CD4-positive, CD25-positive, alpha-beta regulatory T cell (primary cell): ENCODE measurements at places on chromosomes 1 and 21. TPM values are rescaled to one million over a fixed set of nuclear protein-coding genes. Genes with fewer than 3 reads are reported as not detected.

GRCh38 chr1:40315795-40316594, 1.1 kb downstream of the COL9A2 start:
- DNase-seq: peak; percentile 29

GRCh38 chr1:187744665-187745064, 915.9 kb downstream of the PLA2G4A start:
- DNase-seq: no peak

- no peak for DNase-seq
Observed at GRCh38 chr21:32193098-32193465, 85.8 kb downstream of the MIS18A start.

GRCh38 chr1:159152031-159152430, 19.4 kb upstream of the CADM3 start:
- DNase-seq: no peak

DNA sequence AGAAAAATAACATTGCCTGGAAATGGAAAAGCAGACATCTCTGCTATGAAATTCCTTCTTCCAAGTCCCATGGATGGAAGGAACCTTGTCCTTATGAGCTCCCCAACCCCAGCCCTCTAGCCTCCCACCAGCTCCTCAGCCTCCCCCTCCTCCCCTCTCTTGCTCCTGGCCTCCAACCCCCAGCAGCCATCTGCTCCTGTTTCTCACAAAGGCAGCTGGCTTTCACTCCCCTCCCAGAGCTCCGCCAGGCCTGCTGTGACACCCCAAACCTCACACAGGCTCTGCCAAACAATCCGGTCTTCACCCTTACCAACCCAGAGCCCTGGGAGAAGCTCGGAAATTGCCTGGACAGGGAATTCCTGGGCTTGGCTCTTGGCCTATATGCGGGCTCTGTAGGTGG, 69.2 kb downstream of the KLHDC7A start:
- no peak for DNase-seq

GRCh38 chr1:245606157-245606725, 451.5 kb downstream of the KIF26B start:
- DNase-seq: no peak

DNA sequence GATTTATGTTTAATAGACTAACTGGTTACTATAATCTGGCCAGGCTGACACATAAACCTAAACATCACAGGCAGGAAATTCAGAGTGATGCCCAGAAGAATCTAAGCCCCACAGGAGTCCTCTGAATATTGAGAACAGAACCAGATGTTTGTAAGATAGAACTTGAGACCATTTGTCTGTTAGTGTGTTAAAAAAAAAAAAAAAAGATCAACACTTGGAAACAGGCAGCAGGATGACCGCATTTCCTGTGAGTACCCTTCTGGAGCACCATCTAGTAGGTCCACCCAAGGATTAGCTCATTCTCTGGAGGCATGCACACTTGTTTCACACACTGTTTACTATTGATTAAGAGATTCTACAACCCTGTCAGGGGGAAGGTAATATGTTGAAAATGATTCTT, 111.4 kb upstream of the VANGL1 start:
- no peak for DNase-seq

DNA sequence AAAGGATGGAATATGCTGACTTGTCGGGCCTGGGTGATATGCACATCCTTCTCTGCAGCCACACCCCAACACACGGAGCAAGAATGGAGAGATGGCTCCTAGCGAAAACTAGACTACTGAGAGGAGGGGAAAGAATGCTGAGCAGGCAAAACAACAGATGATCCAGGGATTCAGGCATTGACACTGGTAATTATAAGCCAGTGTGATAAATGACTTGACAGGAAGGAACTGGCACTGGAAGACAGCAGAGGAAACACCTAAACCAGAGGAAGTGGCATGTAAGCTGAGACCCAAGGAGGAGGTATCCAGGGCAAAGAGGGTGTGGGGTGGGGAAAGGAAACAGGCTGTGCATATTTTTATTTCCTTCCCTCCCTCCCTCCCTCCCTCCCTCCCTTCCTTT, 31.7 kb upstream of the KHDRBS1 start:
- DNase-seq: no peak

DNA sequence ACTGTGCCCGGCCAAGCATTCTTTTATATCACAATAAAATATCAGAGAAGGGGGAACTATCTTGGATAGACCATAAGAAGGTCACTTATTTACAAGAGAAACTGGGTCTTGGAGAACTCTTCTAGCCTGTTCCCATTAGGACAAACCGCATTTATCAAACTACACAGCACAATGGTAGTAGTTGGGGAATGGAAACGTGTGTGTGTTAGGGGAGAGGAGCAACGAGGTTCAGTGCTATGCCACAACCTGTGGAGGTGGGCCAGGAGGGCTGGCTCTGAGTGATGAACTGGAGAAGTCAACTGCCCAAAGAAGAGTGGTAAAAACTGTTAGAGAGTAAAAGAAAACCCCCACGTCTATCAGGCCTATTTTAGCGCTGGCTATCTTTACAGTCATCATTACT, 1.6 kb downstream of the DONSON start:
- DNase-seq: no peak

DNA sequence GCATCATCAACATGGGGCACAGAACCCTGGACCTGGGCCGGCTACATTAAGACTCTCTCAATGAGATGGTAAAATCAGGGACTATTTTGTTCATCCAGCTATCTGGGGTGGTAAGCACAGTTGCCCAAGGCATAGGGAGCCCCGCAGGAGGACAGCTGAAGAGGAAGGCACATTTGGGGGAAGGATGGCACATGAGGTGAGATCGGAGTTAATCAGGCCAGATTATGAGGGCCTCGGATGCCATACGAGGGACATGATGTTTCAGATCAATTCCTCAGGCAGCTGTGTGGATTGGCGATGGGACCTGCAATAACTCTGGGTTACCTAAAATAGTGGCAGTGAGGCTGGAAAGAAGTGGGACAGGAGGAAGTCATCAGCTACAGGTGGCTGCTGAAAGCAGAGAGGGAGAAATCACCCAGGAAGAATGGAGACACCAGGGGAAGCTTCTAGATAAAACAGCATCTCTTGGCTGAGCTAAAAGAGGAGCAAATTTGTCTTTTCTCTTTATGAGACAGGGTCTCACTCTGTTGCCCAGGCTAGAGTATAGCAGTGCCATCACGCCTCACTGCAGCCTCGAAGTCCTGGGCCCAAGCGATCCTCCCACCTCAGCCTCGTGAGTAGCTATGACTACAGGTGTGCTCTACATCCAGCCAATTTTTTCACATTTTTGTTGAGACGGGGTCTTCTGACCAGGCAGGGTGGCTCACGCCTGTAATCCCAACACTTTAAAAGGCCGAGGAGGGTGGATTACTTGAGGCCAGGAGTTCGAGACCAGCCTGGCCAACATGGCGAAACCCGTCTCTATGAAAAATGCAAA, 21.1 kb downstream of the TOMM20 start:
- no peak for DNase-seq

DNA sequence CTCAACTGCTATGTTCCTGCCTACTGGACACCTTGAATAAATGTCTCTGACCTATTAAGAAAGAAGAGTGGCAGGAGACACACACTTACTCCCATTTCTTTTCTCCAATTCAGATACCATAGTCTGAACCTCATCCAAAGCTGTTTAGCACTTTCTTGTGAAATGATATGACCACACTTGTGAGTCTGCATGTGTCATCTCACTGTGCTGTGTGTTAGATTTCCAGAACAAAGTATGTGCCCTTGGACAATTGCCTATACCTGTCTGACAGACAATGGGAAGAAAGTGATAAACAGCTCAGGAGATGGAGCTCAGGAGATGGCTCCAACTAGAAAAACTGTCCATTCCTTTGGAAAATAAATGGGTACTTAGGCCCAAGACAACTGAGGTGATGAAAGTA, 48.4 kb downstream of the USP48 start:
- no peak for DNase-seq

- no peak for DNase-seq
Observed at GRCh38 chr1:29712801-29713200, 476.5 kb downstream of the PTPRU start.

GRCh38 chr1:233662575-233663304, 48.8 kb downstream of the KCNK1 start:
- DNase-seq: no peak

DNA sequence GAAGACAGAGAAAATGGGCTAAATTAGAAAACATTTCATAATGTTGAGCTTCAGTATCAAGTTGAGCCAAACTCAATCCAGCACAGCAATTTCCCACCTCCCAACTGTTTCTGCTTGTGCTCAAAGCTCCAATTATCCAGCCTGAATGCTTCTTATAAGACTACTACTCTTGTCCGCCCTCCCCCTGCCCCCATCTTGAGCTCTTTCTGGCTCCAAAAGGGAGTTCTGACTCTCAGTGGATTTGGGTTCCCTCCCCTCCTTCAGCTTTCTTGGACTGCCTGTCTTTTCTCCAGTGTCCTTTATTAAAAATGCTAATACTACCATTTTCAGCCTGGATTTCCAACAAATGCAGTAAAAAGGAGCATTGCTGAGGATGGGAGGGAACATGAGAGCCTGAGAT, 174.8 kb downstream of the ASTN1 start:
- DNase-seq: no peak

- DNase-seq: no peak
Observed at GRCh38 chr1:44334968-44335367, 20.1 kb downstream of the ERI3 start.

AVPR1B gene
- not detected for total RNA-seq

ANGPTL7 gene
- not detected for total RNA-seq

PWP2 gene
- total RNA-seq: 17.6 TPM

TUT4 gene
- 120 TPM for total RNA-seq

CHODL gene
- total RNA-seq: not detected

PRRX1 gene
- total RNA-seq: not detected

TMEM82 gene
- total RNA-seq: not detected

PRXL2B gene
- 24.5 TPM for total RNA-seq
